ENCODE measurements at places on chromosomes 2 and 18. TPM values are rescaled to one million over a fixed set of nuclear protein-coding genes. Genes with fewer than 3 reads are reported as not detected.

EPB41L3 gene
- 11.4 TPM for total RNA-seq

DNA sequence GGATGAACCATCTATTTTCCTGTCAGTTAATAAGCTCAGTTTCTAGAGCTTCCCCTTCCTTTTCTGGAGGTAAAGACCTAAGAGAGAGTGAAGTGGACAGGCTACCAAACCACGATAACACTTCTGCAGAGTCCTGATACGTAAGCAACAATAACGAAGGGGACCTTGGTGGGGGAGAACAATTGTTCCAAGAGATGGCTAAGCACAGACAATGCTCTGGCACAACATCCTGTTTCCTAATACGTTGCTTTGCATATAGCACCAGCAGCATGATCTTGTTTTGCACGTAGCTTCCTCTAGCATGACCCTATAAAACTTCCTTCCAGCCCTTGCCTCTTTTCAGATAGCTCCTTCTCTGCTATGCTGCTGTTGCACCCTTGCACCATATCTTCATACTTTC lies 247.3 kb downstream of the RAD51AP2 start:
- no peaks in the 10 kb centered on the region for H3K4me1 ChIP-seq
- H3K27ac ChIP-seq: no peak overlapping the region
- no peak for DNase-seq
- no peak overlapping the region for H3K4me3 ChIP-seq
- H3K36me3 ChIP-seq: no peaks in the 10 kb centered on the region

GRCh38 chr2:171531291-171531690 lies 9.0 kb downstream of the CYBRD1 start:
- no peaks in the 10 kb centered on the region for H3K27me3 ChIP-seq
- H3K27ac ChIP-seq: no peak overlapping the region
- H3K4me1 ChIP-seq: no peaks in the 10 kb centered on the region
- no peak overlapping the region for H3K4me3 ChIP-seq

DNA sequence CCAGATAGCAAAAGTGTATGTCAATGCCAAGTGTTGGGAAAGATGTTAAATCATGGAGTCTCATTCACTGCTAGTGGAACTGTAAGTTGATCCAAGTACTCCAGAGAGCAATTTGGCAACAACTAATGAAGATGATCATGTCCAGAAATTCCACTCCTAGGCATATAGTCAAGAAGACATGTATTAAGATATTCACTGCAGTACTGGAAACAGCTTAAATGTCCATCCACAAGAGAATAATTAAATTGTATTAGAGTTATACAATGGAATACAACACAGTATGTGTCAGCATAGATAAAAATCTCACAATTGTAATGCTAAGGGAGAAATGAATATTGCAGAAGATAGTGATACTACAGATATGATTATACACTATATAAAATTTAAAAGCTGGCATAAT lies 15.2 kb upstream of the LBH start:
- DNase-seq: no peak
- no peak overlapping the region for H3K4me3 ChIP-seq
- H3K27me3 ChIP-seq: no peaks in the 10 kb centered on the region
- no peaks in the 10 kb centered on the region for H3K36me3 ChIP-seq

DNA sequence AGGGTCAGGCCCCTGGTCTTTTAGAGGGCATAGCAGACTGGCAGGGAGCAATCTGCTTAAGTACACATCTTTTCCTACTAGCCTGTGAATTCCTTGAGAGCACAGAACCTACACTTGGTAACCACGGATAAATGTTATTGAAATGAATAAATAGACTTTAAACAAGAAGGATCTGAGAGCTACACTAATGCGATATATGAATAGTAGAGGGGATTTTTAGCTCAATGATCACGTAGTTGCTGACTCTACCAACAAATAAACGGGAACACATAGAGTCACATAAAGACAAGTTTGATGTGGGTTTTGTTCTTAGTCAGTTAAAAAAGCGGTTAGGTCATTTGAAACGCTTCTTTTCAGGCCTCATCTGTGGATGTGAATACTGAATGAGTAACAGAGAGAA lies 290.3 kb upstream of the CCDC68 start:
- no peaks in the 10 kb centered on the region for H3K36me3 ChIP-seq
- H3K27ac ChIP-seq: no peak overlapping the region
- H3K27me3 ChIP-seq: no peaks in the 10 kb centered on the region
- no peak overlapping the region for H3K4me3 ChIP-seq

- no peak for DNase-seq
- H3K27me3 ChIP-seq: no peaks in the 10 kb centered on the region
- no peak overlapping the region for H3K4me3 ChIP-seq
- H3K4me1 ChIP-seq: no peaks in the 10 kb centered on the region
Observed at GRCh38 chr18:6741232-6741663, 11.7 kb downstream of the ARHGAP28 start.

TMEM37 gene
- total RNA-seq: 96.6 TPM

GRCh38 chr18:76524900-76525698 lies 30.1 kb upstream of the ZNF516 start:
- no peaks in the 10 kb centered on the region for H3K36me3 ChIP-seq
- peak overlapping the region; percentile 22 for H3K4me3 ChIP-seq
- H3K4me1 ChIP-seq: no peaks in the 10 kb centered on the region
- H3K27me3 ChIP-seq: no peaks in the 10 kb centered on the region
- no peak overlapping the region for H3K27ac ChIP-seq

DNA sequence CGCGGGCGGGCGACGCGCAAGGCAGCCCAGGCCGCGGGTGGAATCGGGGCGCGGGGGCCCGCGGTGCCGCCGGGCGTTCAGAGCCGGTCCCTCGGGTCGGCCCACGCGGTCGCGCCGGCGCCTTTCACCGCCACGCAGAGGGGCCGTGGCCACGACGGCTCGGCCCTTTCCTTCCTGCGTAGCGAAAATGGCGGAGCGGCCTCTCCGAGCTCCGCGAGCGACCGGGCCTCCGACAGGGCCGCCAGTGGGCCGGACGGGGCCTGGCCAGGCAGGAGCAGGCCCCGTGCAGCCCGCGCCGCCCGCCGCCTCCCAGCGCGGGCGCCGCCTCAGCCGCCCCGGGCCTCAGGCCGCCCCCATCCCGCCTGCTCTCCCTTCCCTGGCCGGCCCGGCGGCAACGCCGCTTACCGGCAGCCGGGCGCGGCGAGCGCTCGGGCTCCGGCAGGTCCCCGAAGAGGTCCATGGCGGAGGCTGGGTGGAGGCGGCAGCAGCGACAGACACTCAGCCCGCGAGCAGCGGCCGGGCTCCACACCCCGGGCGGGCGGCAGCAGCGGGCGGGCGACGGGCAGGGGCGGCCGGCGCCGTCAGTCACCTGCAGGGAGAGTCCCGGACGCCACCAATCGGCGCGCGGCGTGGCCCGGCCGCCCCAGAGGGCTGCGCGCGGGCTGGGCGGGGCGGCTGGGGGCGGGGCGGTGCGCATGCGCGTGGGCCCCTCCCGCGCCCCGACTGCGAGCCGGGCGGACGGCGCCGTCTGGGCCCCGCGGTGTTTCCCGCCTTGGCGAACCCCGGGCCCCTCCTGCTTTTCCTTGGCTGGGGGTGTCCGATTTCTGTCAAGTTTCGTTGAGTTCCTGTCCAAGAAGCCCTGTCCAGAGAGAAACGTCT lies at the start of gene ILKAP:
TSS of gene ILKAP (minus strand) at position 602 of the 879 bp plus-strand sequence. CDS start at position 460, 142 bp downstream.
- H3K4me3 ChIP-seq: peak within 1 kb of the TSS; percentile 53
- H3K27ac ChIP-seq: peak within 1 kb of the TSS; percentile 92
- H3K4me1 ChIP-seq: peaks cover 5% of the 10 kb centered on the region
- H3K36me3 ChIP-seq: no peaks in the 10 kb centered on the region
- peak; percentile 95 for DNase-seq
- H3K27me3 ChIP-seq: no peaks in the 10 kb centered on the region
